Keratinocyte (primary cell): ENCODE measurements at places on chromosomes 2 and 18.

DNA sequence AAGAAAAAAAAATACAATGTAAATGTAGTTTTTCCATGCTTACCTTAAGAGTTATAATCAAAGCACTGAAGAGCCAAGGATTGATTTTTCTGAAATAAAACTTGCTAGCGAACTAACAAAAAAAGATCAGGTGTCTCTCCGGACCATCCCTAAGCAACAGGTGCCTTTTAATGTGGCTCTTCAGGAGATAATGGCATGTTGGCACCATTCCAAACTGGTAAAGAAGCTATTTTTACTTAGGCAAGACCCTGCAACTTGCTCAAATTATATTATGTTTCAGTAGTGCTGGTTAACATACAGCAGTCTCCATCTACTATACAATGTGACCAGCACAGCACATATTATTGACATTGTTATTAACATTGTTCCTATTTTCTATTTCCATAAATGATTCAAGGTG lies 2.3 kb upstream of the GCC2 start:
- DNase-seq: no peak

DNA sequence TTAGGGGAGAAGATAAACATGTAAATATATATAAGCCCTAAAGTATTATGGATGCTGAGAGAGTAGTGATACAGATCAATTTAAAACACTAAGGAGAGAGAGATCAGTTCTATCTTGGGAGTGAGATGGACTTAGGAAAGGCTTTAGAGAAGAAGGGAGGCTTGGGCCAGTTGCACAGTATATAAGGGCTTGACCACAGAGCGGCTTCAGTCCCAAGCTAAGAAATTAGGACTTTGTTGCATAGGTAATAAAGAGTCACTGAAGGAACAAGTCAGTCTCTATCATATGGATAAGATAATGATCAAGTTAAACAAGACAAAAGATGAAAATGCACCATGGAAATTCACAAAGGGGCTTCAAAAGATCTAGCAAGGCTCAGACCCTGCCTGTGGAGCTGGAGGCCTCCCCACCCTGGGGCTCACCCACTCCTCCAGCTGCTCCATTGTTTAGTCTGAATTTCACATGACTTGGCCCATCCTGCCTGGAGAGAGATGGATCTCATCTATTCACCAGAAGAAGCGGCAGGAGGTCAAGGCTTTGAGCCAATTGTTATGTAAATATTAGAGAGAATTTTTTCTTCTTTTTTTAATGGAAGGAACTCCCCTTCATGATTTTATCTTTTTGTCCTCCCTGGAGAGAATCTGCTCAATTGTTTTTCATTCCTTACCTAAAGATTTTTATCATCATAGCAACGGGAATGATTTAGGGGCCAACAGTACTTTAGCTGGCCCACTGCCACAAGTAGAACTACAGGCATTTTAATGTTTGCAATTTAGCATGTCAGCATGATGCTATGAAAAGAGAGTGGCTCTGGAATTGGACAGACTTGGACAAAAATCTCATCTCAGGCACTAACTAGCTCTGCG lies 44.0 kb downstream of the GYPC start:
- DNase-seq: no peak

DNA sequence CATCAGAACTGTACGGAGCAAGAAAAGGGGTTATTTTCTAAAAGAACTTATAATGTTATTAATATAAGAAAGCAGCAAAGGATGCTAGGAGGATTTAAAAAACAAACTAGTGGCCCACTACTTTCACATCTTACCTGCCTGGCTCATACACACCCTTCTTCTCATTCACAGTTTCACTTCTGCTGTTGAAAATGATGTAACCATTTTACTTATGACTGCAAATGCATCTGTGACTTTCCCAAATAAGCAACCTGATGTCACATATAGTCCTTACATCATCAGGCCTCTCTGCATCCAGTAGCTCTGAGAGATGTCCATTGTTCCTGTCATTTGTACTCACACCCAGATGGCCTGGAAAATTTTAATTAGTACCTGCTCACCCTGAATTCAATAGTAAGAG lies 101.8 kb upstream of the MYO3B start:
- DNase-seq: no peak

DNA sequence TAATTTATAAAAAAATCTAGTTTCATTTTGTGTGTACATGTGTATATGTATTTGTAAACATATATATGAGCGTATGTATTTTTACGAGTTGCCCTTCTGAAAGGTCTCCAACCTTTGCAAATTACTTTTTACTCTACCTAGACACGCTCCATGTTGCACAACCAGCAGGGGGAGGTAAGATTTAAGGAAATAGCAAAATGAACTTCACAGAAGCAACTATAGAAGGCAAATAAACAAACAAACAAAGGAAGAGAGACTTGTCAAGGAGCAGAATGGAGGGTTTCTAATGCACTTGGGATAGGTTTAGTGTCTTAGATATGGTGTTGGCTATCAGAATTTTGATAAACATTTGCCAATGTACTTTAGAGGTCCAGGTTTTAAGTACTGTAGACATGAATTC lies 820.5 kb upstream of the POU3F3 start:
- DNase-seq: no peak

GRCh38 chr18:32138332-32138982 lies 46.8 kb downstream of the RNF138 start:
- no peak for DNase-seq

GRCh38 chr2:35503738-35504199 lies 851.8 kb upstream of the CRIM1 start:
- peak; percentile 32 for DNase-seq

- DNase-seq: no peak
These were observed 18.9 kb downstream of the SMAD7 start for GRCh38 chr18:48931680-48932461.

DNA sequence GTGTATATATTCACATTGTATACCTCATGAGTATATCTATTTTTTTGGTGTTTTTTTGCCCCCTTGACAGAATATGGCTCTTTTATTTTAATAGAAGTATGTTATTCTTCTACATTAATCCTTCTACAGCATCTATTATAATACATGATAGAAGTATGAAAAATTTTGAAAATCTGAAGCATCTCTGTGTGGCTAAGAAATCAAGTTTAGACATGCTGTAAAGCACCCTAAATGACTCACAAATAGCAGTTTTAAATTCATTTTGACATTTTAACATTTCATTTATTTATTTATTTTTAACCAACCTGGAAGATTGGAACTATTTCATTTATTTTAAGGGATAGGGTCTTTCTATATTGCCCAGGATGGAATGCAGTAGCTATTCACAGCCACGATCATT lies 33.8 kb upstream of the ROCK1 start:
- DNase-seq: no peak

DNA sequence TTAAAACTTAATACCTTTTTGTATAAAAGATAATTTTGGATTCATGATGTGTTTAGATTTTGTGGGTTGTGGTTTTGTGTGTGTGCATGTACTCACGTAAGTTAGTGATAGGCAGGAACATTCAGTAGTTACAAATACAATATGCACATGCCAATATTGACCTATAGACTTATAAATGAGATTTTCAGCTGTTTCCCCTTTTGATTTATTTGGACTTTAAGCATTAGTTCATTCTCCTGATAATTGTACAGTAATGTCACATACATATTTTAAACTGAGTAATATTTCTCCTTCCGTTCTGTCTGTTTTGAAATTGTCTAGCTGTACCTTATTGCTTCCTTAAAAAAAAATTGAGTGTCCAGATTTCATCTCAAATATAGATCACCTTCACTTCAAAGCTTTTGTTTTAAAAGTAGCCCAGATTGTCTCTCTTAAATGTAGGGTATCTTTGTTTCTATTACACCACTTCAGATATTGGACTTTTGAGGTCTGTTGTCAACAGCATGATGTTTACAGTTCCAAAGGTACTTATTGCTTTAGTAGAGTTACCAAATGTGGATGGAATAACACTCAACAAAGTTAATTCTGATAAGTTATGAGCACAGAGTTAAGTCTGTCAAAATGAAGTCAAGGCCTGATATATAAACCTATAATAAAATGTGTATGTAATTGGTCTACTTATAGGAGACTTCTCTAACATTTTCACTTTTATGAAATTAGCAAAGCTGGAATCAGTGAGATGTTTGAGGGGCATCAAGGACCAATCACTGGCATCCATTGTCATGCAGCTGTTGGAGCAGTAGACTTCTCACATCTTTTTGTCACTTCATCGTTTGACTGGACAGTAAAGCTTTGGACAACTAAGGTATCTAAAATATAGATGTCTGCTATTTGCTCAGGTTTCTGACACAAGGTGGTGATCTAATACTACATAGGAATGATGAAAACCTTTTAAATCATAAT lies 42.0 kb downstream of the DYNC1I2 start:
- no peak for DNase-seq

DNA sequence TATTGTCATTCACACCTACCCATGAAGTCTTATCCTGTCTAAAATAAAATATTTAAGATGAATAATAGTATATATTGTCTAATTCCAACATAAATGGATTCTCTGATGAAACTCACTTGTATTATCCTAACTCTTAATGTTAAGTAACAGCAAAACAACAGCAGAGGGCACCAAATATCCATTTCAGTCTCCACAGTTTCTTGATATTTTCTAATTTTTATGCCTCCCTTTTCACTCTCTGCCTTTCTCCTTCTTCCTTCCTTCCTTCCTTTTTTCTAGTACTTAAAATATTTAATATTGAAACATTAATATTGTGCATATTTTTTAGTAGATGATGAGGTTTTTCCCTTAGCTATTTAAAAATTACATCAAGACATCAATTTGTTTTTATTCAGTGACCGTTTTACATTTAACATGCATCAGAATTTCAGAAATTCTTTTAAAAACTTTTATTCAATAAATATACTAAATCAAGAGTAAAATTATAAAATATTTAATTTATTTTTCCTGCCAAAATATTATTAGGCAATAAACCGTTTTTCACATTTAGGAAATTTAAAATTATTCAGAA lies 97.6 kb downstream of the WDR7 start:
- DNase-seq: no peak

- no peak for DNase-seq
These were observed 371.8 kb upstream of the SLC14A2 start for GRCh38 chr18:45243340-45244110.

DNA sequence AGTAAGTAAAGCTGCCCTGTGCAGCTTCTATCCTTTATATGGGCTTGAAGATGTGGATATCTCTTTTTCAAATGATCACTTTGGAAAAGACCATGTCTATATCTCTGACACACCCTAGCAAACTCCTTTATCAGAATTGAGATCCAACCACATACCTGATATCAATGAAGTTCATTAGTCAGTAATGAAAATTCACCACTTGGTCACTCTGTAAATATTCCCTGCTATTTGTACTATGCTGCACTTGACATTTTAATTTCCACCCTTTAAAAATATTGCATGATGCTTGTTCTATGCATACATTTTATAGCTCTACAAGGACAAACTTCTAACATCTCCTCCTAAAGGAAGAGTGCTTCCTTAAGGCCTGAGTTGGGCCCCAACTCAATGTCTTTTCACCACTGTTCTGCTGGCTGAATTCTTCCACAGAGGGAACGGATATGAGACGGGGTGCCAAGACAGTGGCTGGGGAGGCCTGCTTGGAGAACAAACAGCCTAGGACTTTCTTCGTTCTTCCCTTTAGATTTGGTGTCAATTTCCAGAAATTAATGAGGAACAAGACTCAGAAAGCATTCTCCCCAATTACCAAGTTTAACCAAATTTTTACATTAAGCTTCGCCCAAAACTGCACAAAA lies at the start of gene GKN2:
TSS of gene GKN2 (minus strand) at position 7 of the 635 bp plus-strand sequence. CDS start 32 bp downstream, outside the sequence.
- DNase-seq: no peak

DNA sequence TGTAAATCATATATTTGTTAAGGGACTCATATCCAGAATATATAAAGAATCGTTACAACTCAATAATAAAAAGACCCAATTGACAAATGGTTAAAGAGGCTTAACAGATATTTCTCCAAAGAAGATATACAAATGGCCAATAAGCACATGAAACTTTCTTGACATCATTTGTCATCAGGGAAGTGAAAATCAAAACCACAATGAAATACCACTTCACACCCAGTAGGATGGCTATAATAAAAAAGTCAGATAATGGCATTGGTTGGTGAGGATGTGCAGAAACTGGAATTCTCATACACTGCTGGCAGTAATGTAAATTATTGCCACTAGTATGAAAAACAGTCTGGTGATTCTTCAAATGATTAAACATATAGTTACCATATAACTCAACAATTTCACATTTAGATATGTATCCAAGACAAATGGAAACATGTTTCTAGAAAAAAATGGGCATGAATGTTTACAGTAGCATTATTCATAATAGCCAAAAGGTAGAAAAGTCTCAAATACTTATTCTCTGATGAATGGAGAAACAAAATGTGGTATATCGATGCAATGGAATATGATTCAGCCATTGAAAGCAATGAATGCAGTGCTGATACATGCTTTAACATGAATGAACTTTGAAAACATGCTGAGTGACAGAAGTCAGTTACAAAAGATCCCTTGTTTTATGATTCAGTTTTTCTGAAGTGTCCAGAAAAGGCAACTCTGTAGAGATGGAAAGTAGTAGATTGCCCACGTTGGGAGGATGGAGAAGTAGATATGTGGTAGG lies 304.6 kb upstream of the ZEB2 start:
- DNase-seq: peak; percentile 19

DNA sequence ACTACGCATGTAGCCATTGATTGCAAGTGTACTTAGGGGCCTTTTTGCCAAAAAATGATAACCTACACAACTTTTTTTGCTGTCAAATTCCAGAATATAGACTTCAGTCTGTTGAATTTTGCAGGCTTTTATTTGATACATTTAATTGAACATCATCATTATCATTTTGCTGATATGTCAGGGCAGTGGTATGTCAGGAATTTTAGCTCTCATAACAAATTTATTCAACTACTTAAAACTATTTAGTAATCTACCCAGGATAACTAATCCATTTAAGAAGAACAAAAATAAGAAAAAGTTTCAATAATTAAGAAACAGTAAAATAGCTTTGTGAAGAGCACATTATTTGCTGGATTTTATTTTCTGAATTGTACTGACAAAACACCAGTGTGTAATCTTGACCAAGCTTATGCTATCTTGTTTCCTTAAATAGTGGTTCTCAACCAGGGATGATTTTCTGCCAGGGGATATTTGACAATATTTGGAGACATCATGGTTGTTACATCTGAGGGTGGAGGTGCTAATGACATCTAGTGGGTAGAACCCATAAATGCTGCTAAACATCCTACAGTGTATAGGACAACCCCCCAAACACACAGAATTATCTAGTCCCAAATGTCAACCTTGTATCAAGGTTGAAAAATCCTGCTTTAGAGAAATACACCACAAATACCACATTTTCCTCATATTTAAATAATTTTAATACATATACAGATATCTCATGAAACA lies 12.1 kb upstream of the TTN start:
- DNase-seq: no peak

- no peak for DNase-seq
These were observed 50.2 kb upstream of the THSD7B start for GRCh38 chr2:136715146-136715545.

DNA sequence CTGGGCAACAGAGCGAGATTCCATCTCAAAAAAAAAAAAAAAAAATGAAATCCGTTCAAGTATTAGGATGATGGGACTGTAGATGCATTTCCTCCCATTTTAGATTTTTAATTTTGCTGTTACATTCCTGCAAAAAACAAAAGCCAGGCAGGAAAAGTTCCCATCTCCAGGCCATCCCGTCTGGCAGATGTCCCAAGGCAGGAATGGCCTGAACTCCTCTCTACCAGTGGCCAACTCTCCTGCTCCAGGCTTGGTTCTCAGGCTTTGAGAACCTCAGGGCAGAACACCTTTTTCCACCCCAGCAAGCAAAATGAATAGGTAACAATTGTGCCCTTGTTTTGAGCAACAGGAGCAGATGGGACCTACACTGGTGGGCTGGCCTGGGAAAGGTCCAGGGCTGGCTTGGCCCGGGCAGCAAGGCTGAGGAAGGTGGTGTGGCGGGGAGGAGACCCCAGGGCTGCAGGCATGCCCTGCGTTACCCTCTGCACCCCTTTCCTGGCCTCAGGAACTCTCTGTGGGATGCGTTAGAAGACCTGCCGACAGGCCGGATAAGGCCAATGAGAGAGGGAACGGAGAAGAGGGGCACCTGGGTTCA lies 86.0 kb downstream of the FAM210A start:
- no peak for DNase-seq
